Kidney glomerular epithelial cell (primary cell): ENCODE measurements at places on chromosomes 2 and 18.

DNA sequence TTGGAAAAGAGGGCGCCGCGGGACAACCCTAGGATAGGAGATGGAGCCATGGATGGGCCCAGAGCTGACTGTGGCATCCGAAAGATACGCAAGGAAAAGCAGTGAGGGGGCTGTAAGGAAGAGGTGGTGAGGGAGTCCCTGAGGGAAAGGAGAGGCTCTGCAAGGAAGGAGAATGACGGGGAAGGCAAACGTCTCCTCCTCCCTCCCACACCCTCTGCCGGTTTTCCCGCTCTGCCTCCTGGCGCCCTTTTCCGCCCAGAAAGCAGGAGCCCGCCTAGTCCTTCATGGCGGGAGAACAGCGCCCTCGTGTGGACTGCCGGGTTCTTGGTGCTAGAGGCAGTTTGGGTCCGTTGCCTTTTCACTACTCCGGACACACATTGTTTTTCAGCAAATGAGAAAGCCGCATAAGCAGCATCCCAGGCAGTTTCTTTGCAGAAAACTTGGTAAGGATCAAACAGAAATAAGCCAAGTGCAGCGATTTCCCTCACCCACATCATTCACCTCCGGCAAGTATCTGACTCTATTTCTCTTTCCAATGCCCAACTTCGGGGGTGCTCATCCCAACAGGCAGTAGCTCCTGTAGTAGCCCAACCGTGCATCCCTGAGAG lies 200.4 kb downstream of the INO80D start:
- peak; percentile 67 for DNase-seq

DNA sequence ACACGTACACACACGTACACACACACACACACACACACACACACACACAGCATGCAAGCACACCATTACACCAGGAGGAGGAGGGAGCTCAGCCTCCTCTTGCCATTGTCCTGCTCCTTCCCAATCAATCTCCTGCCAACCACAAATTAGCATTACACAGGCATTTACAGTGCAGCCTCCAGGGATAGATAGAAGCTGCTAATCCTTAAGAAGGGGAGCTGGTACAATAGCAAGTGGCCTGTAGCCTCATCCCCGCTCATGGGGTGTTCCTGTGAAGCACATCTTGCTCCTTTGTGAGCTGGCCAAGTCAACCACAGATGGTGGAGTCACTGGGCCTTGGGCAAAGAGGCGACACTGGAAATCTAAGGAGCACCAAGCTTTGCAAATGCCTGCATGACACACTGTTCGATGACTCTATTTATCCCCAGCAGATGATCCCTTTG lies 110.3 kb upstream of the PKDCC start:
- DNase-seq, result no peak

GRCh38 chr2:138757384-138757783 lies 22.8 kb downstream of the NXPH2 start:
- DNase-seq, result no peak

GRCh38 chr2:202361108-202361507 lies 15.0 kb upstream of the BMPR2 start:
- no peak for DNase-seq

GRCh38 chr18:23088310-23088709 lies 47.0 kb upstream of the CABLES1 start:
- no peak for DNase-seq

DNA sequence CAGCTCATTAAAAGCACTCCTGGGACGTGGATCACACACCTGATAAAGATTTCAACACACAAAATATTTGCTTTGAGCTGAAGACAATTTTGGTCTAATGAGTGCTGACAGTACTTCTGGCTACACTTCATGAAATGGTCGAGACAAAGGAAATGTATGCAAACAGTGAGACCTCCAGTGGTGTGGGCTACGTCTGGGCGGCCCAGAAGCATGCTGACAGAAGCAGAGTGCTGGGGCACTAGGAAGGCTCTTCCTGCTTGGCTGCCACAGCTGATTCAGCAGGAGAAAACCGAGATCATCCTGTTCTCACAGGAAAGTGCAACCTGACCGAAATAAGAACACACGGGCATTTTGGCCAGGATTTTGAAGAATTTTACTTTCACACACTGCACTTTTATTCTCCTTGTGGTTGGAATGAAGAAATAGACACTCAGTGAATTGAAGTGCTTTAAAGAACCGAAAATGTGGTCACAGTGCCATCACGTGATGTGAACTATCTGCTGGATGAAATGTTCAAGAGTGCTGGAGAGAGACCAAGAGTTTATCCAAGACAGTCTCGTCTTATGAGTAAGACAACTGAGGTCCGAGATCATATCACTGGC lies 149.5 kb downstream of the CCBE1 start:
- DNase-seq, result no peak

DNA sequence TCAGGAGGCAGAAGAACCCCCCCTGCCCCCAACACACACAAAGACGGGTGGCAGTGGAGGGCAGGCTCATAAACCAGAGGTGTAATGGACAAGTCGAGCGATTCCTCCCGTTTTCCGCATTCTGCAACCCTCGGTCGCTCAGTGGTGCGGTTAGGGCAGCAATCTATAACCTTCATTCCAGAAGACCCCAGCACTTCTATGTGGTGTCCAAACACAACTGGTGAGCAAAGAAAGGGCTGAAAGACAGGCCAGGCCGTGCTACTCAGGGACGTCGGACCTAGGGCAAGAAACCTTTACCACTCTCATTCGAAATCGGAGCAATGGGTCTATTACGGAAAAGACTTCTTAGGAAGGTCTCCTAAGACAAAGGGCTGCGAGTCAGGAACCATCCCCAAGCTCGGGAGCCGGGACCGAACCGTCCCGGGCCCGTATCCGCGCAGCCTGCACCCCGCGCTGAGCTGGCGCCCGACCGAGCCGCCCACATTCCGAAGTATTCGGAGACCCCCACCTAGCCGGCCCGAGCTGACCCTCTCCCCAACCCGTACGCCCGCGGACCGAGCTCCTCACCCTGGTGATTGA lies 568 bp downstream of the ARL5A start:
- DNase-seq, result peak; percentile 38

- DNase-seq, result peak; percentile 1
These were observed 447.0 kb upstream of the ID2 start for GRCh38 chr2:8234757-8235374.

DNA sequence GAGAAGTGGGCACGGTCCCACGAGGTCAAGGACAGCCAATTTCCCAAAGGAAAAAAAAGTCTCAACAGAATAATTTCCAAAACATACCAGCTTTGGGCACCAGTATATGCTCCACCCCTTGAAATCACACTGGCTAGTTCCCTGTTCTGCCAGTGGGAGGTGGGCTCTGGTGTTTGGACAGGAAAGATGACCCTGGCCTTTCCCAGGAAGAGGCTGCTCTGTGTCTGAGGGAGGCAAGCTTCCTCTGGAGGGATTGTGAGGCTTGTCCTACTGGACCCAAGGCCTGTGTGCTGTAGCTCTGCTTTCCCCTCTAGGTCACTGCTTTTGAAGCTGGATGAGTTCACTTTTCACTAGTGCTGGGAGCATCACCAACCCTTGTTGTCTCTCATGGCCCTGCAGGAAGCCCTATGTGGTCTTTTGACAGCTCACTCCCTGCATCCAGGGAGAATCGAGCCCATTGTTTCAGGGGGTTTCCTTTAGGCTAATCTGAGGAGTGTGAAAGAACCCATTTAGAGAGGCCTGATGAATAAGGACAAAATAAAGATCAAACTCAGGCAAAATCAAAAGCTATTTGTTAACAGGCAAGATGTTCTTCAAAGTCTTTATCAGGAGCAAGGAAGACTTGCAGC lies 36.3 kb downstream of the CXCR4 start:
- DNase-seq, result no peak

GRCh38 chr2:36582538-36582937 lies 15.4 kb downstream of the FEZ2 start:
- no peak for DNase-seq

DNA sequence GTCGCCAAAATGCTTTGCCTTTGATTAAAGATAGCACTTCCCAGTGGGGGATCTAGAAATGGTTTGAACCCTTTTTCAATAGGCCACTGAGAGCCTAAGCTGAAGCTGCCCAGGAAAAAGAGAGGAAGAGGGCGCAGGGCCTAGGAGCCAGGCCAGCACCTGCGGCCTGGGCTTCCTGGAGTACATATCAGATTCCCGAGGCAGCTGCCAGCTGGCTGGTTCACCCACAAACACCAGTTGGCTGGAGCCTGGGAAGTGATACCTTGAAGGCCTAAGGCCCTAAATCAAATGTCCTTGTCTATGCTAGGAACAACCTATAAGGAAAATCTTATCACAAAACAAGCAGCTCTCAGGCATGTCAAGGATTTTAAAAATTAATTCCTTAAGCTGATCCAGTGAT lies 37.1 kb downstream of the ANKRD44 start:
- no peak for DNase-seq

- no peak for DNase-seq
These were observed 163.5 kb downstream of the MTCL1 start for GRCh38 chr18:8868779-8869415.

DNA sequence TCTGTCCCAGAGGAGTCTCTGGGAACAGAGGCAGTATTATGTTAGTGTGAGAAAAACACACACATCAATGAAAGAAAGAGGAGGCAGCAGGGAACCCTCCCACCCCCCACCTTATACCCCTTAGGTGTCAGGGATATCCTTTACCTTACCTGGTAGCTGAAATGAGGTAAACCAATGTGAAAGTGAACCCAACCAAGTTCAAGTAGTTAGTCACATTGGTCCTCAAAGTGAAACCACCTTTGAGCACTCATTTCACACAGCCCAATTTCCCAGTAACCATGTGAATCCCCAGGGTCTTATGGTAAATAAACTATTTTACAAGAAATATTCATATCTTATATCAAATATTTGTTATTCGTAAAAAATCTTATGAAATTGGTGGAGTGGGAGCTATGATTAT lies 377.8 kb downstream of the LRATD1 start:
- no peak for DNase-seq

DNA sequence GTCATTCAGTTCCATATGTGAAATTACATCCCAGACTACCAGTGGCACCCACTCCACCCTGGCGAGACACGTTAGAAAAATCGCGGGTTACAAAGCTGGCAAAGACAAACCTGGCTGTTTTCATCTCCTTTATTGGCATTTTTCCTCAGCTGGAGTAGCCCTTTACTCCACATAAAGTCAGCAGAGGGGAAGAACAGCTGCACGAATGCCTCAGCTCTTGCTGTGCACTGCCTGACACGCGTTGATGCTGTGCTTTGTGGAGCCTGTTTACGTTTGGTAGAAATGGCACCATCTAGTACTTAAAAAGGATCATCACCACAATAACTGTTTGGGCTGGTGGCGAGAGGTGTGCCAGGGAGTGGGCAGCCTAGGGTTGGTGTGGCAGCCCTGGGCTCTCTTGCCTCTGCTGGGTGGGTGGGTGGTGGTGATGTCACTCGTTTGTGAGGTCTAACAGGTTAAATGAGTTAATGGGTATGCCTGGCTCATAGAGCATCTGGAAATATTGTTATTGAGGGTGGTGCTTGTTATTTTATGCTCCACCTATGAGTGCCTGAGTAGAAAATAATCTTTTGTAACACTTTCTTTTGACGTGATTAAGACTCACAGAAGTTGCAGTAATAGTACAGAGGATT lies 16.4 kb downstream of the FARP2 start:
- DNase-seq, result no peak

DNA sequence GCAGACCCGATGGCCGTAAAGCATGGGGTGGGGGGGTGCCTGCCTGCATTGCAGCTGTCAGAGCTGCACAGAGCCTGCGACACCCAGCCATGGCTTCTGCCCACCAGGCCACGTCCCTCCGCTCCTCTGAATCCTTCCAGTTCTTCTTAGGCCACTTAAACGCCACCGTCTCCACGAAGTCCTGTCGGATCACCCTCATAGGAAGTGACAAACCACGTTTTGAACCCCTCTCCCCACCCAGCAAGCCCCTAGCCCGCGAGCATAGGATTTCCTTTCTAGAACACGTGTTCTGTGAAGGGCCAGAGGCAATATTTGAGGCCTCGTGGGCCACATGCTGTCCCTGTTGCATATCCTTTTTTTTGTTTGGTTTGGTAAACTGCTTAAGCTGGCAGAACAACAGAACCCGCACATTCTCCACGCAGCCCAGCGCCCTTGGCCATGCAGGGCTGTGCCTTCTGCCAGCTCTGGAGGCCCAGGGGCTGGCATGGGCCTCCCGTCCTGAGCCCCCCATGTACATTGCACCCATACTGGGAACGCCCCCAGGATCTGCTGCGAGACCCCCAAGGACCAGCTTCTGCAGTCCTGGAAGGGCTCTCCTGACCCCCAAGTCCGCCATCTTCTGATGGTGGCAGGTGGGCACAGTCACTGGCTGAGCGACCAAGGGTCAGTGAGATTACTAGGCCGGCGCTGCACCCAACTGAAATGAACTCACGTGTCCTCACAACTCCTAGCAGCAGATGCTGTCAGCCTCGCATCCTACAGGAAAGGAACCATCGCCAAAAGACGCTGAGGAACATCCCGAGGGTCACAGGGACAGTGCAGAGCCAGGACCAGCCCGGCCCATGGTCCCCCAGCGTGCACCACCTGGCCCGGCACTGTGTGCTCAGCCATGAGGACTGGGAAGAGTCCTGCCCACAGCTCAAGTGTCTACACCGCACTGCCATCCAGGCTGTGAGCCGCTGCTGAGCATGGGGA lies 35.1 kb downstream of the ADI1 start:
- no peak for DNase-seq

- no peak for DNase-seq
These were observed 55.9 kb upstream of the NT5C1B start for GRCh38 chr2:18645315-18645714.

GRCh38 chr18:73407506-73407905 lies 539.7 kb upstream of the NETO1 start:
- no peak for DNase-seq

GRCh38 chr2:98903767-98904485 lies 32.1 kb downstream of the CRACDL start:
- no peak for DNase-seq

GRCh38 chr18:28823506-28824182 lies 646.7 kb upstream of the CDH2 start:
- no peak for DNase-seq

- no peak for DNase-seq
These were observed 165.6 kb downstream of the LRRTM1 start for GRCh38 chr2:80139001-80139400.

GRCh38 chr2:25639131-25639530 lies 34.2 kb downstream of the DTNB start:
- no peak for DNase-seq

GRCh38 chr2:12501469-12502158 lies 215.1 kb upstream of the TRIB2 start:
- DNase-seq, result no peak
